ENCODE measurements at places on chromosomes 1 and 21.

GRCh38 chr1:58409890-58410289 is 136.6 kb downstream of the OMA1 start:
- DNase-seq, result no peak

- peak; percentile 100 for DNase-seq
Observed at GRCh38 chr1:183635606-183636333, at the start of gene ARPC5. ARPC5 (minus strand) TSS chr1:183635783; CDS start chr1:183635659, 124 bp downstream.

DNA sequence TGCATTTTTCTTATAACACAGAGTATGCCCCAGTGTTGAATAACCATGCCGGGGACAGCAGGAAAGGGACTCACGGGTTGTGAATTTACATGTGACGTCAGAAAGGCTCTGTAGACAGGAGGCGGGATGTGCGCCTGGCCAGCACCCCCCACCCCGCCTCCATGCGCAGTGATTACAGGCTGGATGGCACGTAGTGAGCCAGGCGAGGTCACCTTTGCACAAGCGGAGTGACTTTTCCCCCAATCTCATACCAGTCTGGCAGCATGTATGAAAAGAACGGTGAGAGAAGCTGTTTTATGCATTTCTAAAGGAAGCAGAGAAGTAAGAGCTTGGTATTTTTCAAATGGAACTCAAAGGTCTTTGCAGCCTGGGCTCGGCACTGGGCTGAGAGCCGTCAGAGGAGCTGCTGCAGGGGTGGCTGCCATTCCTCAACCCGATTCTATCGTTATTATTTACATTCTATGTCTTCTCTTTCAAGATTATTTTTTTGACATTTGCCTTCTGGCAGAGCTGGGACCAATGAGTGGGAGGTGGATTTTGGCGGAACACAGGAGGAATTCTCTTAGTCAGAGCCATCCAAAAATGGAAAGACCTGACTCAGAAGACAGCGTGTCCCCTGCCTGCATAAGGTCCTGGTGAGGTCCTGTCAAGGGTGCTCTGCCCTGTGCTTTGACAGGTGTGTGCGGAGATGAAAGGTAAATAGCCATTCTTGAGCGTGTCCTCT is 115.6 kb upstream of the SLC45A1 start:
- no peak for DNase-seq

DNA sequence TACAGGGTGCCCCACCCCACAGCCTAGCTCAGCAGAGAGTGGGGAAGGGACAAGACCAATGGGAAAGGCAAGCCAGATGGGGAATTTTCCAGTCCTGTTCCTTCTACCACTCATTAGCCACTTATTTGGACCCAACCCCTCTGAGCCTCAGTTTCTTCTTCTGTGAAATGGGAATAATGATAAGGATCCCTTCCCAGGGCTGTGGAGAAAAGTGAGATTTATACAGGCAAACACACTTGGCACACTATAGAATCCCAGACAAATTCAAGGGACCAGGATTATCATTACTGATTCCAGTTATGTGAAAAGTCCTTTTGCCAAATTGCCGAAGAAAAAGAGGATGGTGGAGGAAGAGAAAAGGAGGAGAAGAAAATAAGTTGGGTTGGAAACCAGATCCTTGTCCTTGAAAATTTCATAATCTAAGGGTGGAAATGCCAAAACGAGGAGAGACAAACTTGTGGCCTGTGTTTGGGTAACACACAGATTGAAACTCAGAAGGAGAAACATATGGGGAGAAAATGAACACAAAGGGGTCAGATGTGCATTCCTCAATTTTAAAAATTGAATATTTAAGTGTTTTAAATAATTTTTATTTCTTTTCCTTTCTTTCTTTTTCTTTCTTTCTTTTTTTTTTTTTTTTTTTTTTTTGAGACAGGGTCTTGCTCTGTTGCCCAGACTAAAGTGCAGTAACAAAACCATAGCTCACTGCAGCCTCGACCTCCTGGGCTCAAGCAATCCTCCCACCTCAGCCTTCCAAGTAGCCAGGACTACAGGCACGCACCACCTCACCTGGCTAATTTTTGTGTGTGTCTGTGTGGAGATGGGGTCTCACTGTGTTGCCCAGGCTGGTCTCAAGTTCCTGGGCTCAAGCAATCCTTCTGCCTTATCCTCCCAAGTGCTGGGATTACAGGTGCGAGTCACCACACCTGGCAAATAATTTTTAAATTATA is 9.6 kb downstream of the CAPN2 start:
- no peak for DNase-seq

GRCh38 chr1:58861506-58861905 is 77.7 kb upstream of the JUN start:
- no peak for DNase-seq

GRCh38 chr1:169044296-169044695 is 62.2 kb upstream of the ATP1B1 start:
- DNase-seq, result no peak

DNA sequence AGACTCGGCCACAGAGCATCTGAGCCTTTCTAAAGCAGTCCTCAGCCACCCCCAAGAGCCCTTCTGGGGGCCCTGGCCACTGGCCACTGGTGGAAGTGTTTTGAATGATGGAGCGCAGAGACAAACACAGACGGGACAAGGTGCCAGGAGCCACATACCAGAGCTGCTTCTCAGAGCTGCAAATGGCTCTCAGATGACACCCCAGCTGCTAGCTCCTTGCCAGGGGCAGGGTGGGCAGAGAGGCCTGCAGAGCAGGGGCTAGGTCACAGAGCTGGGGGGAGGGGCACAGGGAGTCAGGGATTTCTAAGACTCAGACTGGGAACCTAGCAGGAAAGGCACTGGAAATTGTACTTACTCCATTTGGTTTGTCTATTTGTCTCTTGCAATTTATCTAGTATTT is 30.4 kb downstream of the KCNN3 start:
- no peak for DNase-seq

GRCh38 chr21:39117440-39117970 is 65.7 kb downstream of the PSMG1 start:
- DNase-seq, result no peak

DNA sequence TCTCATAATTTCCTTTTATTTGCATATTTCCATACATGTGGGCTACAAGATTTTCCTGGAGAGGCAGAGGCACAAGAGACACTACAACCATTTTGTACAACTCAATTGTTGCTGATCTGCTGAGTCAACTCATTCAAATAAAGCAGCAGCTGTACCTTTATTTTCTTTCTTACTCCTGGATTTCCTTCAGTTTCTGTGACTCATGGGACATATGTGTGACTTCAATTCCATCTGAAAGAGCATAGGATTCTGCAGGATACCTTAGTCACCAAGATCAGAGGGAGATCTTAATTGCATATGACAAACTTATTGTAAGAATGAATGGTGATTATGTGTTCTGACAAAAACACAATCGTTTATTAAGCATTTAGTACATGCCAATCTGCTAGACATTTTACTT is 2219.4 kb downstream of the NCAM2 start:
- no peak for DNase-seq

- DNase-seq, result no peak
Observed at GRCh38 chr21:20258542-20258941, 739.7 kb upstream of the NCAM2 start.

GRCh38 chr21:40752125-40752524 is 94.8 kb downstream of the DSCAM start:
- DNase-seq, result no peak

- no peak for DNase-seq
Observed at GRCh38 chr1:12230549-12231275, 882 bp downstream of the VPS13D start.

GRCh38 chr1:145960468-145961108 is 2.8 kb upstream of the LIX1L start:
- no peak for DNase-seq

DNA sequence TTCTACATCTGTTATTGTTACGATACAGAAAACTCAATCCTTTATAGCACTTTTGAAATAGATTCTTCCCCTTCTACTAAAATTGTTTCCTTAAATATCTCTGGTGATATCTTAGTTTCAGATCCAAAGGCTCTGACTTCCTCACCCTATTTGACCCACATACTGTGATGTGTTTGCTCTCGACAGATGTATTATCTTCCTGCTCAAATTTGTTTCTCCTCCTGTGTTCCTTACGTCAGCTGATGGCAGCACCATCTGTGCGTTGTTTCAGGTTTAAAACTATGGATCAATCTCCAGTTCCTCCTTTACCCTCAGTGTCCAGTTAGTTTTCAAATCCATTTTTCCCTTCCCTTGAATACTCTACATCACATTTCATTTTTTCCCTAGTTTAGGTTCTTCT is 274.4 kb downstream of the RYR2 start:
- no peak for DNase-seq

GRCh38 chr1:60727552-60727951 is 354.8 kb upstream of the NFIA start:
- no peak for DNase-seq

GRCh38 chr1:45111239-45111638 is 95.2 kb downstream of the ZSWIM5 start:
- DNase-seq, result no peak

DNA sequence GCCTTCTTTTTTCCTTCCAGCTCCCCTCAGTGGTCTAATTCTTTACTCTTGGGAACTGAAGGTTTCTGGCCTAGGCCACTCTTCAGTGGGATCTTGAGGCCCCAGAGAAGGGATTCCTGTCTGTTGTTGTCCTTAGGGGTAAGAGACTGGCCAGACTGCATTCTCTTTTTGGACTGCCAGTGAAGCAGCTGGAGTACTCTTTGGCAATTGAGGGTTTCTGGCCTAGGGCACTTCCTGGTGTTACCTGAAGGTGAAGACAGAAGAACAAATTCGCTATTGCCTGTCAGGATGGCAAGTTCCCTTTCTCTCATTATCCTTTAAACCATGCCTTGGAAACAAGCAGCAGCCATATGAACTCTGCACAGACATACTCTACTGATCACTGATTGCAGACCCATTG is 286.6 kb upstream of the ZP4 start:
- no peak for DNase-seq

- no peak for DNase-seq
Observed at GRCh38 chr1:232328486-232329102, 301.3 kb downstream of the SIPA1L2 start.

- no peak for DNase-seq
Observed at GRCh38 chr1:983798-984475, 2.0 kb upstream of the PERM1 start.

GRCh38 chr21:25350056-25350455 is 257.2 kb downstream of the MRPL39 start:
- DNase-seq, result no peak

- no peak for DNase-seq
Observed at GRCh38 chr1:234562334-234562733, 47.6 kb downstream of the IRF2BP2 start.

DNA sequence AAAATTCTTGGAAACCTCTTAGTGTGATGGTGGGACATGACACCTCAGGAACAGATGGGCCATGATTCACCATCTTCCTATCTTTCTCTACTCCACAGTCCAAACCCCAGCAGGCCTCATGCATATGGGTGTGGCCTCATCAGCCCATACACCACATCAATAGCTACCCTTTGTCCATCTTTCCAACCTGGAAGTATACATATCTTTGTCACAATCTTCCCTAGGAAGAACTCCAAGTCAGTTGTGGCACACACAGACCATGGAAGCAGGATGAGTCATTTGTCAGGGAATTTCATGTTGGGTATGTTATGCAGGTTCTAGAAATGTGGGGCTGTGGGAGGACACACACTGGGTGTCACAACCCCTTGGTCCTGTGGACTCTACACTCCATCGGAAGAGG is 30.5 kb upstream of the CLCA4 start:
- DNase-seq, result no peak

DNA sequence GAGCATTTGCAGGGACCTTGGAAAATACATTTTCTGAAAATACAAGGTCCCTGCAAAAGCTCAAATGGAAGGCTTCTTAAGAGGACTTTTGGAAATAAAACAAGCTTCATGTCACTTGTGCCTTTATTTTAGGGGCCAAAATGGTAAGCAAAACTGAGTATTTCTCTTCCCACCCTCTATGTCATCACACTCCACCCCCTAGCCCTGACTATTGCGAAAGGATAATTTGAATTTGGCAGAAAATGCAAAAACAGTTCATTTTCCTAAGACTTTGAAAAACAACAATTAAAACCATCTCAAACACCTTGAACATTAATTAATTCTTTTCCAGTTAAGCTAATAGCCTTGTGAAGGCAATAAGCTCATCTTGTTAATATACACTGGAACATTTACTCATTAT is 201.7 kb downstream of the TM2D1 start:
- no peak for DNase-seq

- no peak for DNase-seq
Observed at GRCh38 chr1:22900451-22900850, 72.2 kb downstream of the LACTBL1 start.

DNA sequence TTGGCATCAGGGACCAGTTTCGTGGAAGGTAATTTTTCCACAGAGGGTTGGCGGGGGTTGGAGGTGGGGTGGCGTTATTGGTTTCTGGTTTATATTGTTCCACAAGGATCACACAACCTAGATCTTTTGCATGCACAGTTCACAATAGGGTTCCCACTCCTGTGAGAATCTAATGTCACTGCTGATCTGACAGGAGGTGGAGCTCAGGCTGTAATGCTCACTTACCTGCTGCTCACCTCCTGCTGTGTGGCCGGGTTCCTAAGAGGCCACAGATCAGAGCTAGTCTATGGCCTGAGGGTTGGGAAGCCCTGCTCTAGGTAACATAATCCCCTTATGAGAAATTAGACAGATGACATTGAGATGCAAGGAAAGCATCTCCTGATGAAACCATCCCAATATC is 12.6 kb downstream of the GBP5 start:
- DNase-seq, result no peak

DNA sequence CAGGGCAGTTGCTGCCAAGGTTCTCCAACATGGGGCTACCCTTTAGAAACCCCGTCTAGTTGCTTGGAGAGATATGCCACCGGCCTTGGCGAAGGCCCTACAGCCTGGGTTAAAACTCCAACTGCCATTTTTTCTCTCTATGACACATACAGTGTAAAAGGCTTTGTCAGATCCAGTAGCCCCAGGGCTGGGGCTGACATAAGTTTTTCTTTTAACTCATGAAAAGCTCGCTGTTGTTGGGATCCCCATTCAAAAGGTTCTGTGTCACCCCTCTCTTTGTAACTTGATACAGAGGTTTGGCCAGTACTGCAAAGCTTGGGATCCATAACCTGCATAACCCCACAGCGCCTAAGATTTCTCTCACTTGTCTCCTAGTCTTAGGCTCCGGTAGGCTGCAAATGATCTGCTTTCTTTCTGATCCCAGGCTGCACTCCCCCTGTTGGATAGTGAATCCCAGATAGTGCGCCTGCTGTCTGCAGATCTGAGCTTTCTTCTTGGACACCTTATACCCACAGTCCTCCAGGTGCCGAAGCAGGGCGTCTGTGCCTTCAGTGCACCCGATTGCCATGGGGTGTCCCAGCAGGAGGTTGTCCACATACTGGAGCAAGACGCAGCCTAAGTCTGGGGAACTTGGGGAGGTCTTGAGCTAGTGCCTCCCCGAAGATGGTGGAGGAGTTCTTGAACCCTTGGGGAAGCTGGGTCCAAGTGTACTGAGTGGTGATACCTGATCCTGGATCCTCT is 406.2 kb downstream of the TGFB2 start:
- DNase-seq, result no peak

- DNase-seq, result no peak
Observed at GRCh38 chr1:234091065-234091401, 186.6 kb downstream of the SLC35F3 start.

Measured in NCI-H1048 (cell line).